Erythroblast (primary cell): ENCODE measurements at places on chromosomes 16 and 17.

DNA sequence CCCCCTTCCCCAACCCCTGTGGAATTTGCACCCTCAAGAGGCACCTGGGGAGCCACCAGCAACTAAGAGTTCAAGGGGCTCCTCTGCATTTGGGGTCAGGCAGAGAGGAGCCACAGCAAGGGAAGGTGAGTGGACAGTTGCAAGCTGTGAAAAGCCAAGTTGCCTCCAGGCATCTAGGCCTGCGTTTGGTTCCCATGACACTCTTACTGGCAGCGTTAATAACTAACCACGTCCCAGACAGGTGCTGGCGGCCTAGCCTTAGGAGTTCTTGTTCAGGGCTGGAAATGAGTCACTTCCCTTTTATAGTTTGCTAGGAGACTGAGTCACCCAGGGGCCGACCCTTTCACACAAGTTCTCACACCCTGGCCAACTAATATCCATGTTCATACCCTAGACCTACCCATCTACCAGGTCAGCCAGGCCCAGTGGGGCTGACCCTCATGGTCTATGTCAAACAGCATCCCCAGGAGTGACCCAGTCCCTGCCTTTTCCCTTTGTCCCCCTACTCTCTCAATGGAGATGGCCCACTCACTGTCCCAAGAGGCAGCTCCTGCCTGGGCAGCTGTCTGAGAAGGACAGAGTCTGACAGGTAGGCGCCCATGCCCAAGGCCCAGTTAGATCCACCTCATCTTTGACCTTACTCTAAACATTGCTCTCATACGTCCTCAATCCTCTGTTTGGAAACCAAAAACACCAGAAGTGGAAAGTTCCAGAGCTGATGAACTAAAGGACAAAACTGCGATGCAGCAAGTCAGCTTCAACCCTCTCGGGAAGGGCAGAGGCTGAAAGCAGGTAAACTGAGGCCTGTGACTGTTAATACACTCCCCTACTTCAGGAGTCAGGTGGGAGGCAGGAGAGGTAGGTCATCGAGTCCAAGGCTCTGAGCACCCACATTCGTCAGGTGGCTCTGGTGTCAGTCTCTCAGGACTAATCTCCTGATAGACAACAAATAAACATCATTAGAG lies 300.6 kb downstream of the SOX9 start:
- DNase-seq = no peak

GRCh38 chr17:77783991-77784820 lies 174.3 kb upstream of the TNRC6C start:
- DNase-seq = no peak

DNA sequence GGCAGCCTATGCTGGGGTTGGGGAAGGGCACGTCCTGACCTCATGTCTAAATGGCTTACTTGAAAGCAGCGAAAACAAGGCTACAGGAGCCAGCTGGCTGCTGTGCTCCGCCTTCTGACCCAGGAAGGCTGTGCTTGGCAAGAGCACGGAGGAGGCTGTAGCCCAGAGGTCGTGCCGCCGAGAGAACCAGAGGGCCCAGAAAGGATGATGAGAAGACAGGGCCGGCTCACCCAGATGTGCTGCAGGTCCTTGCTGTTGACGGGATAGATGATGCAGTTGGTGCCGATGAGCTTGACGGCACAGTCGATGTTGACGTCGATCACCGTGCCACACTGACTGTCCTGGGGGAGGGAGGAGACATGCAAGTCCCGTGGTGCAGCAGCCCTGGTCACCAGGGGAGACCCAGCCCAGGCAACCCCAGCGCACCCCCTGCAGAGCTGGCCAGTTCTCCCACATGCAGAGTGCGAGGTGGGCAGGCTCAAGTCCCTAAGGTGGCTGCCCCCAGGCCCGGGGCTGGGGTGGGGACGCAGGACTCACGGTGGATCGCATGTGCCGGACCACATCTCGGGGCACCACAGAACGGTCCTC lies 20.7 kb downstream of the SPHK1 start:
- no peak for DNase-seq

DNA sequence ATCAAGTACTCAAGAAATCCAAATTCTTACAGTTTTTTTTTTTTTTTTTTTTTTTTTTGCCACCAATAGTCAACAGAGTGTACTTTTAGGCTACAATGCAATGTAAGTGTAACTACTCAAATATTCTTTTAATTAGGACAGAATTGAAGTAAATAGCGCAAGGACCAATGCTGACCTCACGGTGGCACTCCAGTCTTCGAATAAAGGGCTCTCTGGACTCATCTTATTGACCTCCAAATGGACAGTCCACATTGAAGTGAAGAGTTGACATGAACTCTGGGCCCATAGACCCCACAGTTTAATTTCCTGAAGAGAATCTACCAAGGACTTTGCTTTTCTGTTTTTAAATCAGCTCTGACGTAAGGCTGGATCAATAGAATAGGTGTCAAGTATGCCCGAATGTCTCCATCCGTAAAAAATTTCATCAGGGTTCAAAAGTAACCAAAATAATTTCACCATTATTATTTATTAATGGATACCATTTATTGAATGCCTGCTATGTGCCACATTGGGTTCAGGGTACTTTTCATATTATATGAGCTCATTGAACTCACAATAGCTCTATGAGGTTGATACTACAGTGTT lies 7.3 kb upstream of the DDX52 start:
- DNase-seq = peak; percentile 47

- no peak for DNase-seq
Measured at GRCh38 chr16:30875871-30876801, 17.7 kb downstream of the BCL7C start.

GRCh38 chr17:52546493-52546892 lies 388.0 kb upstream of the CA10 start:
- no peak for DNase-seq

- no peak for DNase-seq
Measured at GRCh38 chr17:2057175-2057759, 2.4 kb downstream of the HIC1 start.

GRCh38 chr16:85251225-85251760 lies 139.0 kb upstream of the CIBAR2 start:
- no peak for DNase-seq

DNA sequence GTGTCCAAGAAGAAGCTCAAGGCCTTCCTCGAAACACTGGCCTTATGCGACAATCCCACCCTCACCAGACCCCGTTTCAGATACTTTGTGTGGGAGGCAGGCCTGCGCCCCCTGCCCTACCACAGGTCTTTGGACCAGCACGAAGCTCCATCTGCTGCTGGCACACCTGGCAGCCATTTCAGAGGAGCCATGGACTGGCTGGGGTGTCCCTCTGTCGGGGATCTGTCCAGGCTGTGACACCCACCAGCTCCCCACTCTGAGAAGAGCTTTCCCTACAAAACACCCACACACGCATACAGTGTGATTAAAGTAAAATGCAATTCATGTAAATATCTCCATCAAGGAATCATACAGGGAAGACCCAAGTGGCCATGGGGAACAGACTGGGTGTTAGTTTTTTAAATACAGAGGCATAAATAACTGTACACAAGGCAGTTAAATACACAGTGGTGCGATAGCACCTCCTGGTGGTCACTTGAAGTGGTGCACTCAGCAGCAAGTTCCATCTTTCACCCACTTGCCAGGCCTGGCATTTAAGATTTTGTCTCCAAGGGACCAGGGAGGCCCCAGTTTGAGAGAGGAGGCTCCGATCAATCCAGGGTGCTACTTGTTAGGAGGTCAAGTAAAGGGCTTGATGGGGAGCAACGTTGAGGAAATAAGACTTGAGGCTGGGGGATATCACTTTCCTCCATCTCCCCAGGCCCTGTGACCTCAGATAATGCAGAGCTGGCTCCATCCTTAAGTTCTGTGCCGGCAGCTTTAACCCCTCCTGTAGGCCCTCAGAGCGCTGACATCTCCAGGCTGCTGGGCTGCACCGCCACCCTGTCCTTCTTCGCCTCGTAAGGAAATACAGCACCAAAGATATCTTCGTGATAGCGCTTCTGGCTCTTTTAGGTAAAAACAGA lies 43.6 kb downstream of the NOS2 start:
- peak; percentile 66 for DNase-seq

GRCh38 chr16:12265108-12265507 lies 288.6 kb downstream of the SNX29 start:
- DNase-seq = no peak

GRCh38 chr16:1762879-1763520 lies 8.3 kb downstream of the NME3 start:
- DNase-seq = no peak

GRCh38 chr16:64459402-64459801 lies 662.5 kb downstream of the CDH11 start:
- no peak for DNase-seq

DNA sequence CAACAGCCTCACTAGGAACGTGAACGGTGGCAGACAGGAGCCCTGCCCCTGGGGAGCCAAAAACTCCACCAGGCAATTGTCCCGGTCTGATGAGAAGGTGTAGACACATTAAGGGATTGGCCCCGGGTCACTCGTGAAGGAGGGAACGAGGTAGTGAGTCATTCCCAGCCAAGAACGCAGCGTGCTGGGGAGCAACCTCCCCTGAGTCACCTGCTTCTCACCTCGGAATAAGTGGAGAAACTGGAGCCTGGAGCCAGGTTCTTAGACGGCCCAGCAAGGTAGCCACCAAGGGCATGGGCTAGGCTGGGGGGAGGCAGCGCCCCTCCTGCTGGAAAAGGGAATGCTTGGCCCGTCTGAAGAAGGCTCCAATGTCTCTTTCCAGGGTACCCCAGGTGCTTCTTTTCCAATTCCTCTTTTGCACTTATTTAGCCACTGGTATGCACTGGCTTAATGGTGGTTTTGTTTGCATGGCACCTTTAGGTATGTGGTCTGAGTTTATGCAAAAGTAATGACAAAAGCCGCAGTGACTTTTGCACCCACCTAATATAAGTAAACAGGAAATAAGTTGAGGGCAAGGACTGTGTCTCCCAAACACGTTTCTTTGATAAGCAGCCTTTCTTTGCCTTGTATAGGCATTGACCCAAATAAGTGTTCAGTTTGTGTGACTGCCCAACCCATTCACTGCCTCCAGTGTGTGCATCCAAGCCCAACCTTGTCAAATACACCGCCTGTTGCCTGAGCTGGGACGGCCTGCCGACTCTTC lies 1.8 kb upstream of the HELZ start:
- no peak for DNase-seq

- DNase-seq = no peak
Measured at GRCh38 chr16:87956098-87956364, 4.8 kb downstream of the BANP start.

GRCh38 chr17:2090804-2091534 lies 36.1 kb downstream of the HIC1 start:
- no peak for DNase-seq

DNA sequence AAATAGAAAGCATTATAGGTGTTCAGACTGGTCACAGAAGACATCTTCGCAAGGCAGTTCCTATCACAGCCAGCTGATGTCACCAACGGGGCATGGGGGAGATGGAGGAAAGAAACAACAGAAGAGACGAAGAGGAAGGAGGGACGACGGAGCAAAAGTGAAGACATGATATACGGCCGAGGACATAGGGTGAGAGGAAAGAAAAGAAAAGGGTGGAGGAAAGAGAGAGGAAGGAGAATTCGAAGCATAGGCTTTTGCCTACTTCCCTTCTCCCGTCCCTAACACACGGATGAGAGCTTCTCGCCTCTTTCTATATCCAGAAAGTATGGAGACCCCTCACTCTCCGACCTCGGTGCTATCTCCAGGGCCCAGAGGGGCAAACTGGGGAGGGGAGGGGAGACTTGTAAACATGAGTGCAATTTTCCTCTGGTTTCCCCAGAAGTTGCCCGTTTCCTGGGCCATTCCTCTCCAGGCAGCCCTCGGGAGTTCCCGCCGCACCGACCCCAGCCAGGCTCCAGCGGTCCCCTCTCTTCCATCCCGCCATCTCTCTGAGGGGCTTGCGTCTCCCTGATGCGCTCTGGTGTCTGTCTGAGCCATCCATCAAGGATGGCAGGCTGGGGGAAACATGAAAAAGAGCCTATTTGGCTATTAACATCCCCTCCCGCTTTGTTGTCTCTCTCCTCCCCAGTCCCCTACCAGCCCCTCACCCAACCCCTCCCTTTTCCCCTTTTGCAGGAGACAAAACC lies 26.0 kb downstream of the COPZ2 start:
- DNase-seq = peak; percentile 57

- DNase-seq = no peak
Measured at GRCh38 chr17:79620207-79621038, 9.6 kb upstream of the RBFOX3 start.

DNA sequence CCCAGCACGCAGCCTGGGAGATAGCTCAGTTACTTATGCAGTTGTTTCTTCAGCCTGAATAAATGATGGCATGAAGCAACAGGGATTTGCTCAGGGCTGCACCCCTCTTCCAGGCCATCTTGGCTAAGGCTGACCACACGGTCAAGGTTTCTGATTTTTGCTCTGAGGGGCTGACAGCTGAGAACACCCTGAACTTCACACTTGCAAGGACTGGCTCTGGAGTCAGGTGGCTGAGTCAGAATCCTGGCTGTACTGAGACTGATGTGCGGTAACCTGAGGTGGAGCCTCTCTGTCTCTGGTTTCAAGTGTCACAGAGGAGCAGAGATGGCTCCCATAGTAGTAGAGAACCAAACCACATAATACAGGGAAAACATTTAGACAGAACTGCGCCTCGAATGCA lies 4.8 kb downstream of the MTHFSD start:
- DNase-seq = no peak
